Metanephros (tissue), 2 donors: ENCODE measurements at places on chromosomes 3 and 15. TPM values are rescaled to one million over a fixed set of nuclear protein-coding genes. Genes with fewer than 3 reads are reported as not detected.

PPCDC gene
- total RNA-seq: 21.3 TPM

MESP1 gene
- 1.3 TPM for total RNA-seq

GRK7 gene
- not detected for total RNA-seq

PSTPIP1 gene
- total RNA-seq: 14.6 TPM

CLDN1 gene
- 36.4 TPM for total RNA-seq

RBP2 gene
- total RNA-seq: not detected

RPUSD3 gene
- 24.3 TPM for total RNA-seq

P2RY14 gene
- total RNA-seq: 1.1 TPM

SCAMP5 gene
- total RNA-seq: 14.1 TPM
